ENCODE measurements at places on chromosomes 1 and 21. TPM values are rescaled to one million over a fixed set of nuclear protein-coding genes. Genes with fewer than 3 reads are reported as not detected.

The SMAP2 gene
- 9.0 TPM for polyA plus RNA-seq

The AUNIP gene
- polyA plus RNA-seq: 2.8 TPM

GRCh38 chr1:92870591-92870990 lies 38.8 kb downstream of the RPL5 start:
- DNase-seq: no peak

GRCh38 chr1:89608319-89608983 lies 24.5 kb upstream of the LRRC8C start:
- no peak for DNase-seq

- DNase-seq: no peak
These were observed 150.9 kb downstream of the ZC3H11B start for GRCh38 chr1:219461981-219462400.
